ENCODE measurements at places on chromosomes 7 and 10.

DNA sequence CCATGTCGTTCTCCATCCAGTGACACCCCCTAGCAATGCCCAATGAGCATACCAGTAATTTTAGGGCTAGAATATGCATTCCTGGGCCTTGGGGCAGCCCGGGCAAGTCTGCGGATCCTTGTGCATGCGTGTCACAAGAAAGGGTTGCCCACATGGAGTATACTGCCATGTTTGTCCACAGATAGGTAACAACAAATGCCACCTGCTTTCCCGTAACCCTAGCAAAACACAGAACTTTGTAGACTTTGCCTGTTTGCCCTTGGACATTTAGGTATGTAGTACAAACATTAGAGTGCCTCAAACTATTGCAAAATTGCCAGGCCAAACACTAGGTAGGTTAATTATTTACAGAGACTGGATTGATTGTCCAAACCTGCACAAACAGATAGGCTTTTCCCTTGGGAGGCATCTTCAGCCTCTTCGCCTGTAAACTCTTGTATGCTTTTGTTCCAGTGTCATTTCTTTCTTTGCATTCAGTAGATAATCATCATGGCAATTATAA lies 117.0 kb downstream of the ADCY1 start:
- no peak for DNase-seq

DNA sequence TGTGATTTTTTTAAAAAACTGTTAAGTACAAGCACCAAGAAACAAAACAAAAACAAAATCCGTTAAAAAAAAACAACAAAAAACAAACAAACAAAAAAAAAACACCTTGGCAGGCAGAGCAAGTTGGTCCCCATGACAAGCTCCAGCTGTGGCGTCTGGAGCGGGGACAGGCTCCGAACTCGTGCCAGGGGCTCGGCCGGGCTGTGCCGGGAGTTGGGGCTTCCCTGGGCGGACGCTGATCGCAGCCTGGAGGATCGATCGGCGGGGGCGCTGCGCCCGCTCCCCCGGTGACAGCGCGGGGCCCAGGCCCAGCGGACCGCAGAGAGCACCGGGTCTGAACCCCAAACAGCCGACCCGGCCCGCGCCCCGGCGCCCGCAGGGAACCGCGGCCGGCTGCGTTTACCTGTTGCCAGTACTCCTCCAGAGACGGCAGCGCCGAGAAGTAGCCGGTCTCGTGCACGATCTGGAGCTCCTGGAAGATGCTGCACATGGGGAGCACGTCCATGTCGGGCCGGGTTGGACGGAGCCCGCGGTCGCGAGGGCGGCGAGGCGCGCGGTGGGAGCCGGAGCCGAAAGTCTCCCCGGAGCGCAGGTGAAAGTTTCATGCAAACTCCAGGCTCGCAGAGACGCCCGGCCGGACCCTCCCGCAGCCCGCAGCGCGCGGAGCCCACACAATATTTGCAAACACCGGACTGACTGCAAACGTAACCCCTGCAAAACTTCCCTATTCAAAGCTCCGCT lies at the start of gene KLF6:
KLF6 (minus strand) TSS at position 700 of the 741 bp plus-strand sequence; CDS start at position 505, 195 bp downstream.
- peak; percentile 44 for DNase-seq

DNA sequence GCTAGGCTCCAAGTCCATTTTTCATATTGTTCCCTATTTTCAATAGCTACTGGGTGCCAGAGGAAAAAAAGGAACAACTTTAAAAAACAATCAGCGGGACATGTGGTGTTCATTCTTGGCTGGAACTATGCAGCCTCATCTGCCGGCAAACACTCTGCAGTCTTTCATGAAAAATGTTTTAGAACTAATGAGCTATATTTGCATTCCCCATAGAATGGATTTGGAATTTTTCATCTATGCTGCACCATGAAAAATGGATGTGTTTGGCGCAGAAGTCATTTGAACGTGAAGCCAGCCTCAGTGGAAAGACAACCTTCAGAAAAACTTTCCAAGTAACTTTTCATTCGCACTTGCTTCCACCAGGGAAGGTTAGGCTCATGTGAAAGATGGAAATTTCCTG lies 270.5 kb downstream of the SKAP2 start:
- DNase-seq, result no peak

GRCh38 chr10:71536332-71536731 lies 139.6 kb downstream of the CDH23 start:
- DNase-seq, result no peak

GRCh38 chr7:155649588-155649987 lies 5.1 kb downstream of the RBM33 start:
- no peak for DNase-seq

- DNase-seq, result peak; percentile 57
Measured at GRCh38 chr7:2175514-2175913, 57.2 kb downstream of the MAD1L1 start.

- no peak for DNase-seq
Measured at GRCh38 chr10:119051775-119052174, 22.3 kb downstream of the NANOS1 start.

DNA sequence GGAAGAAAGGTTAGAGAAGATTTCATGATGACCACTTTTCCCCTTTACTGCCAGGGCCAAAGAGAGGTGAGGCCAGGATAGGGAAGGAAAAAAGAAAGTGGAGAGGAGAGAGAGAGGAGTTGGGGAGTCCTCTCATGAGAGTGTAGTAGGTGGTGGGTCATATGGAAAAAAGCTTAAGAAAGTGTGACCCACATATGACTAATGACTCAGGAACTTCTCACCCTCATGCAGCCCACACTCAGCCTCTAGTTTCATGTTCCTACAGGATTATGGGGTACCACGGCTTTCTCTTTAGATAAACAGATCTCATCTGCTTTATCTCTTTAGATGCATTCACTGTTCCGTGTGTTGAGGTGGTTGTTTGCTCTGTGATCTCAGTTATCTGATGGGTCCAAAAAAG lies 462.5 kb upstream of the IGFBP3 start:
- peak; percentile 56 for DNase-seq

GRCh38 chr7:1856161-1856887 lies 186.2 kb downstream of the ELFN1 start:
- peak; percentile 66 for DNase-seq

DNA sequence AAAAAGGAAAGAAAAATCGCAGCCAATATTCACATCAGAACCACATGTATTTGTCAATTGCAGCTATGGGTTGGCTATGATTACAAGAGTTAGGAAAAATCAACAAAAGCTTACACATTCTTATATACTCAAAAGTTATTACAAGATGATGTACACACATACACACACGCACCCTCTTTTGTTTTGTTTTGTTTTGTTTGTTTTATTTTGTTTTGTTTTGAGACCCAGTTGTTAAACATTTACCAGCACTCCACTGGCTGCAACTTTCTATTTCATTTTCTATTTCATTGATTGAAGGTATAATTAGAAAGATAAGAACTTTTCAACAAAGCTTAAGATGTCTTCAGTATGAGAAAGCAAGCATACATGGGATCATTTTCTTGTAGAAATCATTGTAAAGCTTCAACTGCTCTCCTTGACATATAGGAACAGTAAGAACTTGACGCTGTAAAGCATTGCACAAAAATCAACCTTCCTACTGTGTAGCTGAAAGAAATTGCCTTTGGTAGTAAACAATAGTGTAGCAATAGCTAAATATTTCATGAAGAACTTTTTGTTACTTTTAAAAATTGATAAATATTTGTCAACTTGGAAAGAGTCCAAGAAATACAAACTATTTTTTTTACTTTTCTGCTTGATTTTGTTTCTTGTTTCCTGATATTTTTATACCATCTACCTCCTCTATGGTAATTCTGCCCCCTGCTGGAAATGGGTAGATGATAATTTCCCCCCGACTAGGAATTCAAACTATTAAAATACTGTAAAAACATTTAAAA lies 205.9 kb downstream of the MBL2 start:
- peak; percentile 39 for DNase-seq

DNA sequence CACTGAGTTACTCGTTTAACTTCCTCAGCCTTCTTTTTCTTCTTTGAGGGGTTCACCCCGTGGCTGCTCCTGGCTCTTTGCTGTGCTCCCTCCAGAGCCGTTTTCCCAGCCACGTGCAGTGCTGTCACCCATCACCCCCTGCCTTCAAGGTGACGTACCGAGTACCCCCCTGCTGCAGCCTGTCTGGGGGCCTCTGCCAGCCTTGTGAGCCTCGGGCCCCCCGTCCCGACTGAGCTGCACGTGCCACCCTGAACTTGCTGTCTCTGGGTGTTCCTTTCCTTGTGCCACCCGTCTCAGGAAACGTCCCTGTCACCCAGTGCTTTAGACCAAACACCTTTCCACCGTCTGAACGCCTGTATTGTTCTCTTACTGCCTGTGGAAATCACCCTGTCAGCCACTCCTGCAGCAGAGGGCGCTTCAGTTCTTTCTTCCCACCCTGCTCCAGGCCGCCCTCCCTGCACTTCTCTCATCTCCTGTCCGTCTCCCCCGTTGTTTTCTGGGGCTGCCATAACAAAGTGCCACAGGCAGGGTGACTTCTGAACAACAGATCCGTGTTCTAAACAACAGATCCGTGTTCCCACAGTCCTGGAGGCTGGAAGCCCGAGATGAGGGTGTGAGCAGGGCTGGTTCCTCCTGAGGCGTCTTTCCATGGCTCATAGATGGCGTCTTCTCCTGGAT lies 44.6 kb downstream of the WDR37 start:
- peak; percentile 77 for DNase-seq

DNA sequence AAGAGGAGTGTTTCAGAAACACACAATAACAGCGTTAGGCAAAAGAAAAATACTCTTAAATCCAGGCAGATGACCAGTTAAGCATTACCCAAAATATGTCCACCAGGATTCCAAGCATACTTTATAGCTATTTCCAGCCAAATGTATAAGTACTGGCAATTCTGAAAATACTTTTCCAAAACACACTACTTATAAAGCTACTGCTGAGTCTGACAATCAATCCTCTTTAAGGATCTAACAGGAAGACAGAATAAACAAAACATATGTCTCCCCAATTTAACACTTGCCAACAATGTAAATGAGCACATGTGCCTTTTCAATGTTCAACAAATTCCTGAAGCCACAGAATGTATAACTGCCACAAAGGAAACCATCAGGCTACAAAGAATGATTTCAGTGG lies 370.9 kb downstream of the SORCS1 start:
- no peak for DNase-seq

DNA sequence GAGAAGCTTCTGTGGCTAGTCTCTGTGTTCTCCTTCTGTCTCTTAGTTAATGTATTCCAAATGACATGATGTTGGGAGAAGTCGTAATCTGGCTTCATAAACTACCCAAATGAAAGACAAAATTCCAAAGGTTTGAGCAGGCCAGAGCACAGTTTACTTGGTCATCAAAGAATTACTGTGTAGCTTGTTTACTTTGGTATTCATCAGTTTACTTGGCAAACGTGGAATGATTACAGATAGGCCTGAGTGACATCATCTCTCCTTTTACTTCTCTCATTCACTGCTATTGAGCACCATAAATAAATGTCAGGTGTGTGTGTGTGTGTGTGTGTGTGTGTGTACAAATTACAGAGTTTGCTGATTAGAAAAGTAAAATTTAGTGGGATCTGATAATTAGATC lies 327.3 kb downstream of the PHTF2 start:
- no peak for DNase-seq

GRCh38 chr7:144414815-144415214 lies 11.3 kb upstream of the NOBOX start:
- no peak for DNase-seq

- DNase-seq, result no peak
Measured at GRCh38 chr10:117518246-117518645, 24.3 kb upstream of the EMX2 start.

GRCh38 chr7:143958781-143959180 lies 4.1 kb downstream of the OR2F1 start:
- no peak for DNase-seq

- DNase-seq, result no peak
Measured at GRCh38 chr7:14690075-14690474, 212.5 kb downstream of the DGKB start.

DNA sequence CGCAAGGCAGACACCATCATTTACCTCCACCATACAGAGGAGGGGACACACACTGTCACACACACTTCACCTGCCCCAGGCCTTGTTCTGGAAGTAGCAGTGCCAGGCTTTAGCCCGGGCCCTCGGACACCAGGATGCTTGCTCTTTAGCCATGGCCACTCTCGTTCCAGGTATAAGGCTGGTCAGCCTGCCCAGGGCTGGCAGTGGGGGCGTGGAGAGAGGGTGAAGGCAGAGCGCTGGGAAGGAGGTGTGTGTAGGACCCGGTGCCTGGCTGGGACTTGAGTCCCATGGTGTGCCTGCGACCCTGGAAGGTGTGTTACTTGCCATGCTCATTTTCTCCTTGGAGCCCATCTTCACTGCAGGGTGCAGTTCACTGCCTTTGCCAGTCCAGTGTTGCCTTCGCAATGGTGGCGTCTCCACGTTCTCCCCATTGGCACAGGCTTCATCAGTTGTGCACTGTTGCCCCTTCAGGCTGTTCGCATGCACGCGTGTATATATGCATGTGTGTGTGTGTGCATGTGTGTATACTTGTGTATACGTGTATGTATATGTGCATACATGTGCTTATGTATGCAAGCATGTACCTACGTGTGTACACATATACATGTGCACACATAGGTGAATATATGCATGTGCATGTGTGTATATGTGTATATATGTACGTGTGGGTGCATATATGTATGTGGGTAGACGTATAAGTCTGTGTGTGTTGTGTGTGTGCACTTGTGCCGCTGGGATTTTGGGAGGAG lies 153.4 kb downstream of the CAMK1D start:
- no peak for DNase-seq

DNA sequence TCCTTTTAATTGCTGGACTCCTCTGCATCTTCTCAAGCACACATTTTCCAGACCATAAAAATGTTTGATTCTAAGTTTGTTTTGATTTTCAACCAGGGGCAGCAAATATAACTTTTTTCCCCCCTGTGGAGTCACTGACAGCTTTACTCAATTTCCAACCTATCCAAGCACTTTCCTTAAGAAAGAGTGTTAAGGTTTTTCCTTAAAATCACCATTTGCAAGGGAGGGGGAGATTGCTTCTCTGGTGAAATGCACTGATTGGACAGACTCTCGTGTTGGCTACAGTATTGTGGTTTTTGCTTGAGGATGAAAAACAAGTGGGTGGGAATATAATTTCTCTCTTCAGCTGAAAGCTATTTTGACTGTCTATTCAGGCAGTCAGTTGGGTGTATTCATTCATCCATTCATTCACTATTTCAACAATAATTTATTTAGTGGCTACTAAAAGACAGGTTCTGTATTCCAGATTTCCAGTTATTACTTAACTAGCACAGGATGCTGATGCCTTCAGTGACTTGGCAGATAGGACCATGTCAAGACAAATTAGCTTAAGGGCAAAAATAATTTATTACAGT lies 146.3 kb downstream of the BAMBI start:
- no peak for DNase-seq

DNA sequence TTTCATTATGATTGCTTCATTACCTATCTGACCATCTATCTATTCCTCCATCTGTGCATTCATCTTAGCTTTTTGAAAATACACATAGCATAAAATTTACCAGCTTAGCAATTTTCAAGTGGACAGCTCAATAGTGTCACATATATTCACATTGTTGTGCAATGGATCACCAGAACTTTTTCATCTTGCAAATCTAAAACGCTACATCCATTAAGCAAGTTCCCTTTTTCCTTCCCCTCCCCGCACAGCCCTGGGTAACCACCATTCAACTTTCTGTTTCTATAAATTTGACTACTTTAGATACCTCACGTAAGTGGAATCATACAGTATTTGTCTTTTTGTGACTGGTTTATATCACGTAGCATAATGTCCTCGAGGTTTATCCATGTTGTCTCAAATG lies 78.0 kb upstream of the ADRB1 start:
- no peak for DNase-seq

GRCh38 chr7:25305831-25306230 lies 77.5 kb upstream of the NPVF start:
- no peak for DNase-seq

GRCh38 chr7:35991511-35992232 lies 161.4 kb upstream of the EEPD1 start:
- DNase-seq, result peak; percentile 69

- DNase-seq, result no peak
Measured at GRCh38 chr10:88491314-88491713, 91.8 kb downstream of the RNLS start.
